ENCODE measurements at places on chromosomes 4 and X. TPM values are rescaled to one million over a fixed set of nuclear protein-coding genes. Genes with fewer than 3 reads are reported as not detected.

TMPRSS11D gene
- not detected for total RNA-seq

HSFX1 gene
- 5.5 TPM for total RNA-seq

CXorf51A gene
- total RNA-seq: not detected

CCDC160 gene
- total RNA-seq: 2.2 TPM

AMBN gene
- not detected for total RNA-seq

RBMXL3 gene
- total RNA-seq: not detected

NDST3 gene
- 11.9 TPM for total RNA-seq

NDNF gene
- total RNA-seq: 33.3 TPM

F8A3 gene
- 0.31 TPM for total RNA-seq

MXD4 gene
- 93.5 TPM for total RNA-seq

CNKSR2 gene
- total RNA-seq: 1.1 TPM

CXXC4 gene
- 1.6 TPM for total RNA-seq

Measured in endothelial cell (in vitro differentiated cells).